Thyroid gland (tissue), 4 donors: ENCODE measurements at places on chromosomes 11 and 22.

- DNase-seq = no peak
Observed at GRCh38 chr22:38142606-38143005, 32.1 kb upstream of the BAIAP2L2 start.

DNA sequence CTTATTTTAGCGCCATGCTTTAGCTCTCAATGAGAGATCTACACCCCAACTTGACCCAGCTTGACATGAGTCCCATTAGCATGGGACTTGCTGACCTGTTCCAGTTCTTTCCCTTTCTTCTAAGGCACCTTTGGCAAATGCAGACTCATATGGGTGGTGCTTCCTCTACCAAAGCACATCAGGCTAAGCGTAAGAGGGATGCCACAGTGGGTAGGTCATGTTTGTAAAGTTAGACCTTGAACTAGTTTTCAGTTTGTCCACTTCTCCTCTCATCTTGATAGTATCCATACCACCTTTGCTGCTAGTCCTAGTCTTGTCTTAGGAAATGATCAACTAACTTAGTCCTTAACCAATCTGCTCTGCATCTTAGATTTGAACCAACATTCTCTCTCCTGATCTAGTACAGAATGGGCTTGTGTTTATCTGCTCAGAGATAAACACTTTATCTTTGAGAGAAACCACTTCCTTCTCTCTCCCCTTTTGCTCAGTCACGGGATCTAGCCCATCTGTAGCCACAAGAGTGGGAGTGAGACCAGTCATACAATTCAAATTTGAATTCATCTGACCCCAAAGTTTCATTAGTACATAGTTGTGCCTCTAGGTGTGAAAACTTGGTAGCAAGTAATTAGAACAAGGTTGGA is 72.1 kb upstream of the CD44 start:
- no peak for DNase-seq

DNA sequence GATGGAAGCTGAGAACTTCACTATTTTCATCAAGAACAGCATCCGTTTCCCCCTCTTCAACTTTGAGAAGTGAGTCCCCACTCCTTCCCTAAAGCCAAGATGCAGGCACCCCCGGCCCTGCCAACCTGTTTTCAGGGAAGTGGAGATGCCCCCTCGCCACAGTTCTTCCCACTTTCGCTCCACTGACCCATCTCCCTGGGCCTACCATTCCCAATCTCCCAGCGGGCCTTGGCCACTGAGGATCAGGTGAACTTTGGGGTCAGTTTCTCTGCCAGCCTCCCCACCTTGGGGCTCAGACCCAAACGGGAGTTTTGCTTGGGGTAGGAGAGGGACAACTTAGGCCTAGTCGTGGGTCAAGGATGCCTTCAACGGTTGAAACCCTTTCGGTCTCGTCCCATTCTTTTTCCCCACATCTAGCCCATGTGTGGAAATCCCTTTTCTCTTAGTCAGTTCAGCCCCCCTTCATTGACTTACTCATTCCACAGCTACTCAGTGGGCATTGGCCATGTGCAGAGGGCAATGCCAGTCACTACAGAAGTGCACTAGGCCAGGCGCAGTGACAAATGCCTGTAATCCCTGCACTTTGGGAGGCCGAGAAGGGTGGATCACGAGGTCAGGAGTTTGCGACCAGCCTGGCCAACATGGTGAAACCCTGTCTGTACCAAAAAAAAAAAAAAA is 10.6 kb downstream of the P2RX3 start:
- no peak for DNase-seq

DNA sequence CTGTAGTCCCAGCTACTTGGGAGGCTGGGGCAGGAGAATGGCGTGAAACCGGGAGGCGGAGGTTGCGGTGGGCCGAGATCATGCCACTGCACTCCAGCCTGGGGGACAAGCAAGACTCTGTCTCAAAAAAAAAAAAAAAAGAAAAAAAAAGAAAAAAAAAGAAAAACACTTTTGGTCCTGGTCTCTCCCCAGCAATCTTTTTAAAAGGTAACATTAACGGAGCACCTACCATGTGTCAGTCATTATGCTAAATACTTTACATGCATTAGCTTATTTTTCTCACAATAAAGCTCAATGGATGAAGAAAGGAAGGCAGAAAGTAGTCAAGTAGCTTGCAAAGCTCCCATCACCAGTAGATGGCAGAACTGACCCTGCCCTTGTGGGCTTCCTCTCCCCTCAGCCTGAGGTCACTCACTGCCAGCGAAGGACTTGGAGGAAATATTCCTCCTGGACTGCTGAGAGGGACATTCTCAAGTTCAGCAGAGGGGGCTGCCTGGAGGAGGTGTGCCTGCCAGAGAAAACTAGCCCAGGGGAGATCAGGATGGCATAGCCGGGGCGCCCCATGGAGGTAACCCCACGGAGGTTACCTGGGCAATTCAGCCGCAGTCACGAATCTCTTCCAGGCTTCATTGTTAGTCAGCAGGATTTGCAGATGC is 15.5 kb downstream of the APOL3 start:
- peak; percentile 65 for DNase-seq

GRCh38 chr11:119424276-119424675 is 1.3 kb upstream of the THY1 start:
- no peak for DNase-seq

GRCh38 chr22:37639771-37640590 is 512 bp downstream of the SH3BP1 start:
- no peak for DNase-seq

DNA sequence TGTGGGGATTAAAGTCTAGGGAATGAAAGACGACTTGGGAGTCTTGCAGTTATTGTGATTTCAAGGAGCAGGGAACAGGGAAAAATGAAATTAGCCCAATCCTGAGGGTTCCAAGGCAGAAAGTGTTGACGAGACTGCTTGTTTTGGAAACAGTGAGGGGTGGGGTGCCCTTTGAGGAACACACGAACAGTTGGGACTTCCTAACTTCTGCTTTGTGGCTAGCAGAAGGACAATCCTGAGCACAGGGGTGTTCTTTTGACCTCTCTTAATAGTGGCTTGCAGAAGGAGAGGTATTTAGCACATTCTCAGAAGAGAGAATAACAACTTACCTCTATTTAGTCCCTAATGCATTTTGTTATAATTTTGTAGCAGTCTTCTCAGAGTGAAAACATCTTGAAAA is 545.9 kb upstream of the ARHGAP42 start:
- no peak for DNase-seq

- DNase-seq = no peak
Observed at GRCh38 chr22:36922105-36922608, 8.7 kb downstream of the CSF2RB start.

- no peak for DNase-seq
Observed at GRCh38 chr11:59183771-59184170, 11.8 kb downstream of the DTX4 start.

DNA sequence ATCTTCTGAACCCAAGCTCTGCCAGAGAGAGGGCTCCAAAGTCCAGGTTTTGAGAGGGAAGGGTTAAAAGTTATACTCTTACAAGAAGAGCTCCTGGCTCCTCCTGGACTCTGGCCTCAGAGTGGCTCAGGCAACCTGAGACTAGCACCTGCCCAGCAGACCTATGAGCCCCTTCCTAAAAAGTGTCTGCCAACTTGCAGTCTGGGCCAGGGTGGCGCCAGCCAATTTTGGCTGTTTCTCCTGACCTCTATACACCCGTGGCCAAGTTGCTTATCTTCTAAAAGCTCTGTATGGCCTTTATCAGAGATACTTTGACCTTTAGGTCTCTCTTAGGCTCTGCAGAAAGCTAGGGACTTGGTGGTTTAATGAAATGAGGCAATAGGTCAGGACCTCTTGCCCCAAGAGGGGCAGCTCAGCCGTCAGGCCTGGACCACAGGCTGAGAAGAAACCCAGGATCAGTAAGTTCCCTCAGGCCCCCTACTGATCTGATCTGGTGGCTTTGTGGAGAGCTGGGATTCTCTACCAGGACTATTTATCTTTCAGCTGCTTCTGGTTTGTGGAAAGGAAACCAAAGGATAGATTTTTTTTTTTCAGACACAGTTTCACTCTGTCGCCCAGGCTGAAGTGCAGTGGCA is 10.3 kb upstream of the UCP3 start:
- peak; percentile 28 for DNase-seq

DNA sequence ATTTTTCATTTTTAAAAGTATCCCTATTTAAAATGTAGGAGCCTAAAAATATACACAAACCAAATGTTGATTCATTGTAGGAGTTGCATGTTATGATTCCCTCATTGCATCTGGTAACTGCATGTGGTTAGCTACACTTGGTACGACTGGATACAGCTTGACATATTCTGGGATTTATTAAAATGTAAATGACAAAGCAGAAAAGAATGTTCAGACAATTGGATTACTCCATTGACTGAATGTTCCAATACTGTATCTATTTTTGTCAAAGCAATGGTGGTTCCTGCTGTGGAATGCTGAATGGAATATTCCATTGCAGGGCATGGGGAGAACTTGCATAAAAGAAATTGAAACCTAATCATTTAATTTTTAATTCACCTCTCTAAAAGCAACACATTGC is 30.8 kb downstream of the BLID start:
- no peak for DNase-seq
